ENCODE measurements at places on chromosomes 1 and 21. TPM values are rescaled to one million over a fixed set of nuclear protein-coding genes. Genes with fewer than 3 reads are reported as not detected.

The C8B gene
- total RNA-seq: not detected

The ODR4 gene
- total RNA-seq: 20.6 TPM

The C1orf210 gene
- total RNA-seq: not detected

The GCSAML gene
- total RNA-seq: not detected

The FAM167B gene
- 2.5 TPM for total RNA-seq

The SYT14 gene
- 18.1 TPM for total RNA-seq

The TMEM269 gene
- 0.32 TPM for total RNA-seq

The SSU72 gene
- 123 TPM for total RNA-seq

The LCE2B gene
- not detected for total RNA-seq
